ENCODE measurements at places on chromosomes 4 and X. TPM values are rescaled to one million over a fixed set of nuclear protein-coding genes. Genes with fewer than 3 reads are reported as not detected.

- no peak for DNase-seq
These were observed 53.3 kb downstream of the RGS12 start for GRCh38 chr4:3346146-3346545.

CDX4 gene
- not detected for total RNA-seq

- no peak for DNase-seq
These were observed 3.0 kb downstream of the MEPE start for GRCh38 chr4:87835743-87836142.

ARHGAP36 gene
- total RNA-seq: 0.32 TPM

TRIM61 gene
- total RNA-seq: 0.44 TPM

DRD5 gene
- not detected for total RNA-seq

SYN1 gene
- not detected for total RNA-seq

GRCh38 chr4:13647031-13647430 is 19.5 kb upstream of the BOD1L1 start:
- DNase-seq: no peak

NRK gene
- 0.66 TPM for total RNA-seq

DNA sequence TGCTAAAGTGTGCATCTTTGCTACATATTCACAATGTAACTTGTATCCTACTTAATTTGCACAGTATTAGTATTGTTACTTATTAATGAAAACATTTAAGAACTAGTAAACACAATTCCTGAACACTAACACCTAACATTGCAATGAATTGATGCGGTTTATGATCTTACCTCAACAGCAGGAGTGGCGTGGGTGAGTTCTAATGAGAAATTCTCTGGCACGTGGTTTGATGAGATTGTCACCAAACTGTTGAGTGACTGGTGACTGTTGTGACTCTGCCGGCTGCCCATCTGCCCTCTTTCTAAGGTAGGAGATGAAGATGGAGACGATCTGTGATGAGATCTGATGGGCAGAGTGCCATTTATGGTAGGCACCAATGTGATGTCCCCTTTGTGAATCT is 2.9 kb downstream of the PCDH18 start:
- DNase-seq: no peak

GPM6B gene
- 3.4 TPM for total RNA-seq
